ENCODE measurements at places on chromosomes 2 and 18.
A peak's percentile ranks its signal among the peaks of the same experiment; 100 is the strongest.

DNA sequence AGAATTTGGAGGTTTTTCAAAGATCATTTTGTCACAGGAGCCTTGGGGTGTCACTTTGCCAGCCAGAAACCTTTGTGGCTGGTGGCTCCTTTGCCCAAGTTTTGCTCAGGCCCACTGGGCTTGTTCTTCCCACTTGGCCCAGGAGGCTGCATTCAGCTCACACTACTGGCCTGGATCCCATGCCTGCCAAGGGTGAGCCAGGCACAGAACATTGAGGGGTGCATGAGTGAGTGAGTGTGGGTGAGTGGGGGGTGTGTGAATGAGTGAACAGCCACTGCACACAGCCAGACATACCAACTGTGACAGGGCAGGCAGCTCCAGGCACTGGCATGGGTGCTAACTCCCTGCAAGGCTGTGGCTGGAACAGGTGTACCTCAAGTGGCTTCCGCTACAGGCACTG, 39.6 kb downstream of the FAM171B start:
- no peak for DNase-seq

GRCh38 chr2:110866045-110866444, 133.7 kb downstream of the ACOXL start:
- no peak for DNase-seq

GRCh38 chr2:234998404-234999211, 46.8 kb downstream of the SH3BP4 start:
- DNase-seq, result no peak

DNA sequence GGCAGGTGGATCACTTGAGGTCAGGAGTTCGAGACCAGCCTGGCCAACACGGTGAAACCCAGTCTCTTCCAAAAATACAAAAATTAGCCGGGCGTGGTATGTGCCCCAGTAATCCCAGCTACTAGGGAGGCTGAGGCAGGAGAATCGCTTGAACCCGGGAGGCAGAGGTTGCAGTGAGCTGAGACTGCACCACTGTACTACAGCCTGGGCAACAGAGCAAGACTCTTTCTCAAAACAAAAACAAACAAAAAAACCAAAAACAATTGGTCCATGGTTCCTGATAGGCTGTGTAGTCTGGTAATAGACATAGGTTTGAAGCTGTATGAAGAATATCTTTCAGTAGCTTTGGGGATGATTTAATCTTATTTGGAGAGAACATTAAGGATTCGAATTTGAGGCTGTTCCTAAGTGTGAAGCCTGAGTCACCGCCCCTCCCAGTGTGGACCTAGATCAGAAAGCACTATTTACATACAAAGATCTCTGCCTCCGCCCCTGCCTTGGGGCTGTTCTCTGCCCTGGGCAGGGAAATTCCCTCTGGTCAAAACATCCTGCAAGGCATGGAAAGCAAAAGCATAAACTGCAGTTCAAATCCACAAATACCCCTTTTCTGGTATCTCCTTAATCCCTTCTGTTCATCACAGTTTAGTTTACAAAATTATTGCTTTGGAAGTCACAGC, 52.8 kb upstream of the PMAIP1 start:
- peak; percentile 77 for DNase-seq

GRCh38 chr2:215269397-215270117, 42.3 kb upstream of the ATIC start:
- DNase-seq, result peak; percentile 70

GRCh38 chr18:35289727-35290093, 319 bp downstream of the ZSCAN30 start:
- DNase-seq, result no peak

DNA sequence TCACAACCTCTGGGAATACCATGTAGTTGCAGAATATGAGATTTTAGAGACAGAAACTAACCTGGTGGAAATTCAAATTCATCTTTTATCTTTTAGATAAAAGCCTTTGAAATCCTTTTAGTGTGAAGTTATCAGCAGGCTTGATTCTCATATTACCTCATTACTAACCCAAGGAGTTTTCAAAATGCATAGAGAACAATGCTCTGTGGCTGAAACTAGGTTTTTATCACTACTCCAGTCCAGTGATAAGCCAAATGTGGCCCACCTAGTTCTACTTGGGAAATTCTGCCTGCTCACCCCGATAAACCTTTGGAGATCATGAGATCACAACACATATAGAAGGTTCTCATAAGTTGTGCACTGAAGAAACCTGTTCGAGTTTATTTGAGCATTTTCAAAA, 121.7 kb downstream of the MMADHC start:
- DNase-seq, result no peak

GRCh38 chr2:207632575-207633493, 7.6 kb upstream of the METTL21A start:
- DNase-seq, result peak; percentile 44

Measured in Daoy (cell line).